GM23338 (cell line): ENCODE measurements at places on chromosomes 2 and 18. TPM values are rescaled to one million over a fixed set of nuclear protein-coding genes. Genes with fewer than 3 reads are reported as not detected.

GRCh38 chr2:43184339-43184895 lies 42.0 kb downstream of the ZFP36L2 start:
- no peak for DNase-seq

GRCh38 chr2:219104107-219105035 lies 43.6 kb upstream of the IHH start:
- DNase-seq: peak; percentile 89

DNA sequence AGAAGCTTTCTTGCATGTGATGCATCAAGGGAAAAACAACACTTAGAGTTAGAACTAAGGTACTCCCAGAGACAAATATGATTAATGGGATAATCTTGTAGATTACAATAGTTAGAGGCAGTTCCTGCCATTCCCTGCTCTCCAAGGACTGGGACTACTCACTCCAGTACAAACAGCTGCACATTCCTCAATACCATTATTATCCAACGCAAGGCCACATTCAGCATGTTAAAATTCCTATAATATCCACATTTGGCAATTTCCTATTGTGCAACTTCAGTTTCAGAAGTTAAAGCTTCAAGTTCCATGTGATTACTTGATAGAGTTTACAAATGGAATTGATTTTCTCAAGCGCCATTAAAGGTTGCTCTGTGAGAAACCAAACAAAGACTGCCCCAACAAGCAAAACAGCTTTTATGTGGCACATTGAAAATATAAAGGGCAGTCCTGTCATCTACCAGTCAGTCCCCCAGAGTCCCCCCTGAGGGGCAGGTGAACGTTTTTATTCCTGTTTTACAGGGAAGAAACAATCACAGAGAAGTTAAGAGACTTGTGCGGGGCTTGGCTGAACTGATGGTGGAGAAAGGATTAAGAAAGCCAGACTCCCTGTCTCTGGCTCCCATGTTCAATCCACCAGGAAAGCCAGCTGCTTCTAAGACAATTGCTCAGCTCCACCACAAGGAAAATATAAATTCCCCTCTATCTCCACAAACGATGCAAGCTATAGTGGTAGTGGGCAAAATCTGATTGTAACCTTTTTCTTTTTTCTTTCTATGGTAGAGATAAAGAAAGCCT lies 72.6 kb downstream of the TXNL1 start:
- no peak for DNase-seq

GRCh38 chr2:64133828-64134227 lies 10.4 kb downstream of the PELI1 start:
- DNase-seq: no peak

- no peak for DNase-seq
These were observed 22.5 kb upstream of the ACYP2 start for GRCh38 chr2:54092940-54093339.

DNA sequence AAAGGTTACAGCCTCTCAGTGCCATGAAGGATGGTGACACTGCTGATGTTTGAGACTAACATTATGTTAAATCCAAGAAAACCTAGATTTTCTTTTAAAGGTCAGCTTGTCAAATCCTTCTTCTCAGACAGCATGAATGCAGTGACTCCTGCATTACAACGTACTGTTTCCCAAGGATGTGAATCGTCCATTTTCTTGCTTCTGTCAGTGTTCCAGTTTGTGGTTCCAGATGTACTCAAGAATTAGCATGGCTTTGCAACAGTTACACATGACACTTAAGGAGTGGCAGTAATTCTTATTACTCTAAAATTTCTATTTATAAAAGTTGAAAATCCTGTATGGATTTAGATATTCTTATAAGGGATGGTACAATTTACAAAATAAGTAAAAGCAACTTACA lies 1.5 kb upstream of the TTC39C start:
- no peak for DNase-seq

DNA sequence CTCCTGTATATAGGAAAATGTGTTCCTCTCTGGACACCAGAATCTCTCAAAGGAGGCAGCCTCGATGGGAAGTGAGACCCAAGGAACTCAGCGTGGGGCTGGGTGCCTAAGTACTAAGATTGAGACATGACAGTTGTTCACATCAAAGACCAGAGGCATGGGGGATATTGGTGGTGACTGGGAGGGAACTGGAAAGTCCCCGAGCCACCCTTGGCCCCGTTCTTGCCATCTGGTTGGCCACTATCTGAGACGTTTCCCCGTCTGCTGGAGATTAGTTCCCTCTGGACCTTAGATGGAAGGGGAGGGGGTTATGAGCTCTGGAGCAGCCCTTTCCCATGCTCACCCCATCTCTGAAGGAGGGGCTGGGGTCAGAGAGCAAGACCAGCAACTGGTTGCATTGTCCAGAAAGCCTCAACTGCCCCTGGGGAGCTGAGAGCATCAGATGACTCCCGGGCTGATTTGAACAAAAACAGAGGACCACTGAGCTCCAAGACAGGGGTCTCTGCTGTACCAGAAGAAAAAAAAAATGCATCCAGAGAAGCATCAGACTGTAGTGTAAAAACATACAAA lies 11.8 kb downstream of the FBLN7 start:
- DNase-seq: no peak

- peak; percentile 28 for DNase-seq
These were observed 32.7 kb downstream of the ABI2 start for GRCh38 chr2:203360833-203361430.

DNA sequence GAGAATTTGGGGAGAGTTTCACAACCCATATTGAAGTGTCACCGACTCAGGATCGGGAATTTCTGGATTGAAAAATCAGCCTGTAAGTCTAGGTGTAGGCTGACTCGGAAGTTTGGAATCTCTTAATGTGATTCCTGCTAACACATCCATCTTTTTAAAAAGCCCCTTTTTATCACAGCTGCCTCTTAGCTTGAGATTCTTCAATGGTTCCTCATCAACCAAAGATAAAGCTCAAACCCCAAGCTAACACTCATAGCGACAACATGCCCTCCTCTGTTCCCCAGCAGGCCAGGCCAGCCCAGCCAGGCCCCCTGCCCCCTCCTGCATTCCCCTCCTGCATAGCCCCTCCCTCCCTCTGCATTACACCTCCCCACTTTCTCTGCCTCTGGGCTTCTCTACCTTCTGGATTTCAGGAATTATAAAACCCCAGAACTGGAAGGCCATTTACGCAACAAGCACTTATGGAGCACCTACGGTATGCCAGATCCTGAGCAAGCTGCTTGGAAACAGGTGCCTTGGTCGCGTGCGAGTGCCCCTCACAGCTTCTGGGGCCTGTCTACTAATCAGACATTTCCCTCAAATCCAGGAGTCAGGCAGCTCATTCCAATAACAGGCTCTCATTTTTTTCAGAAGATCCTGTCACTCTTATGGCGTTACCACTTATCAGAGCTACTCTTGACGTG lies 63.4 kb downstream of the EMX1 start:
- no peak for DNase-seq

DNA sequence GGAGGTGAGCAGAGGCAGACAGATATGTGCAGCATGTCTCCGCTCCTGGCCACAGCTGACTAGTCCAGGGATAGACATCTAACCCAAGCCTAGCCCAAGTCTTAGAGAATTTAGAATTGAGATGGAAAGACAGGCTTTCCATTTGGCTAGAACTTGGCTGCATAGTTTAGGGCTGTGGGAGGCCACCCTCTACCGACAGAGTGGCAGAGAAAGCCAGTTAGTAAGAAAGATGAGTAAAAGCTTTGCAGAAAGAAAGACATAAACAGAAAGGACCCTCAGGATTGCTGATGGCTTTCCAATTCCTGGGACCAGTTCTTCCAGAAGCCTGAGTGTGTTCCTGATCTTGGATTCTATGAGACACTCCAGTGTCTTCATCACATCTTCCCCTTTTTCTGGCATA lies 62.1 kb downstream of the DYM start:
- no peak for DNase-seq

GRCh38 chr18:57004366-57005121 lies 142.3 kb upstream of the BOD1L2 start:
- DNase-seq: no peak

GRCh38 chr2:221494556-221494955 lies 77.5 kb downstream of the EPHA4 start:
- DNase-seq: no peak

GRCh38 chr2:157995117-157995516 lies 106.6 kb upstream of the UPP2 start:
- DNase-seq: no peak

- DNase-seq: peak; percentile 54
These were observed 60.6 kb downstream of the SLC4A3 start for GRCh38 chr2:219687882-219688559.

DNA sequence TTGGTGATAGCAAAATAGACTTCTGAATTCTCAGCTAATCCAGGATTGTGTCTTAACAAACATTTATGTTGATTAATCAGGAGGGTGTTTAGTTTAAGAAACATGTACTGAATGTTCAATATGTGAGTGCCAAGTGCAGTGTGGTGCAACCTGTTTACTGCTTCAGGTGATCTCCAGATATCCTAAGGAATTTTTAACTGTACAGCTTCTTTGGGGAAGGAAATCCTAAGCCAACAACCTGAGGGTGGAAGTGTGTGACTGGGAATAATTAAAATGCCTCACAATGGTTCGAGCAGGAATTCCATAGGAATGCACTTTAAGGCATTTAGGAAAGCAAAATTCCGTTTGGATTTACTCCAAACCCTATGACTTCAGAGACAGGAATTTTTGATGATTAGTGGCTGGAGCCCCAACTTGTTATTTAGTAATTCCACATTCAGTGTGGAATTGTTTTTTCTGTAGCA lies 16.4 kb downstream of the CRIM1 start:
- peak; percentile 80 for DNase-seq

DNA sequence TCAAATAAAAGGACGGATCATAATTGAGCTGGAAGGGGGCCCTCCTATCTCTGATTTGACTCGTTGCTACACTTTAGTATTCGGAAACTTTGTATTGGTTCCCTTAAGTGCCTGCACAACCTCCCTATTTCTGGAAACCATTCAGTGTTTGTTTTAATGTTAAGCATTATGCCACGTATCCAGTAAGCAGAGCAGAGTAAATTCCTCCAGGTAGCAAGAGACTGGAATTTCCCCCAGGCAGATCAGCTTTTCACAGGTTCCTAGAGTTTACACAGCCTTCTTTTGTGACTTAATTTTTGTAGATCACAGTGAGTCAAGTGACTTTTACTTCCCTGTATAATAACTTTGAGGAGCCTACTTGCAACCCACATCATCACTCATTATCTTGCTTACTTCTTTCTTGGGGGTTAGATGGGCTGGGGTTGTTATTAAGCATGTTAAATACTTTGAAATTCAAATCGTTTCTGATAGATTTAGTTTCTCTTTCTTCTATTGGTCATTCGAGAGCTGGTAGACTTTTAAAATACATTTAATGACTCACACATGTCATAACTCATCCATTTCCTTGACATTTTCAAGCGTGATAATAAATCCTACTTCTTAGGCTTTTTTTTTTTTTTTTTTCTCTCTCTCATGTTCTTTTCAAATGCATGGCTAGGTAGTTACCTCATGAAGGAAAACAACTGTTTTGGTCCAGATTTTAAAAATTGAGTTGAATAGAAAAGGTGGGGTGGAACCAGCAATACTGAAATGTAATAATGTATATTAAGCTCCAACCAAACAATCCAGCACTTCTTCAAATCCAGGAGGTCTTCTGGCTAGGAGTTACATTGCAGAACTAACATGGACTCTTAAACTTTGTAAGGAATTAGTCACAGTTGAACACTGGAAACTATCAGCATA lies 219.3 kb downstream of the NEDD4L start:
- peak; percentile 29 for DNase-seq

- DNase-seq: no peak
These were observed 60.5 kb downstream of the SMCHD1 start for GRCh38 chr18:2715990-2716389.

DNA sequence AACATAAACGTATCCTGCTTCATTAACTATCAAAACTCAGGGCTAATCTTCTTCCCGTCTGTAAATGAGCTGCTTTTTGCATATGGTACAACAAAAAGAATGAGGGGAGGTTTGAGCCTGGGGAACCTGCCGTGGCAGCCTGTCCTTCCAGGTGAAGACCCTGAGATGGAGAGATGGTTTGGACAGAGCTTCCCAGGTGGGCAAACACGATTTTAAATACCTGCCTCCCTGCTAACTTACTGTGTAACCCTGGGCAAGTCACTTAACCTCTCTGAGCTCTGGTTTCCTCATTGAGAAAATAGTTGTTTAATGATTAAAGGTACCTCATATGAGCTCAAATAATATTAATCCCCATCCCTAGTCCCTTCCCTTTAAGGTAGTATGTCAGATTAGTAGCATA lies 9.0 kb downstream of the EMX1 start:
- no peak for DNase-seq

DNA sequence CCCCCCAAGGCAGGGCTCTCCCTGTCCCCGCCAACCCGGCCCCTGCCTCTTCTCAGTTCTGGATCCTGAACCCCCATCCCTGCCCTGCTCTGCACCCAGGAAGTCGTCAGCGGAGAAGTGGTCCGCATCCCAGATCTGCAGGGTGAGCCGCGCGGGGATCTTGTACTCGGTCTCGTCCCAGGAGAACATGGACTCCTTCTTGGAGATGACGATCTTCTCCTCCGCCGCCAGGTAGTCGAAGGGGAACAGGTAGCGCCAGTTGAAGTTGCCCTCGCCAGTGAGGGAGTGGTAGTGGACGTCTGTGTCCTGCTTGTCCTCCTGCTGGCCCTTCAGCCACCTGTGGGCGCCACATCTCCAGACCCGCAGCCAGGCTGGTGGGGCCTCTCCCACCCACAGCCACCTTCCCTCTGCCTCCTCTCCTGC lies 16.3 kb downstream of the OTOF start:
- DNase-seq: no peak

DNA sequence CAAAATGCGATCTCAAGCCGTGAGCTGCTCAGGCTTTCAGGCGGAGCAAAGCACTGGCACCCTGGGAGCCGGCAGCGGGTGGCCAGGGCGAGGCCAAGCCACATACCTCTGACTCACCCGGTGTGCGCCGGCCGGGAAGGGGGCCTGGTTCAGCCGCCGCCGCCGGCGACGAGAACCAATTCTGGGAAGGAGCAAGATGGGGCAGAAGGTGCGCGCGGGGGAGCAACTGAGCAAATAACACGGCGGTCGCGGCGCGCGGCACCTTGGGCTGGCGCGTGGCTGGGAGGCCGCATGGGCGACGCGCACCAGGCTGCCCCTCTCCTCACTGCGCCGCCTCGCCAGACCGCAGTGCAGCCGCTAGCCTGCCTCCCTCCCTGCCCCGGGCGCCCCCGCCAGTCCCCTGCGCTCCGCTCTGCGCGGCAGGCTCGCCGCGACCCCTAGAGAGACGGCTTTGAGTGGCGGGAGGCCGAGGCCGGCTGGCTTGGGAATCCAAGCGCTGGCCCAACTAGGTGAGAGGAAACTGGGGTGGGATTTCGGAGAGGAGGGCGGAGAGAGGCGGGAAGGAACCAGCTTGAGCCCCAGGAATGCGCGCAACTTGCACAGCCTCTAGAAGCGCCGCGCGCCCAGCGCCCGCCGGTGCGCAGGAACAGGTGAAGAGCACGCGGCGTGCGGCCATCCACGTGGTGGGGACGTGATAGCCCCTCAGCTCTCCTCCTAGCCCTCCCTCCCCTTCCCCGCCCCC lies 3.2 kb downstream of the NRP2 start:
- DNase-seq: peak; percentile 85

LDLRAD4 gene
- 0.17 and 0.73 TPM in 2 replicates for polyA plus RNA-seq

SANBR gene
- polyA plus RNA-seq: 5.0 and 8.4 TPM in 2 replicates

CCDC142 gene
- polyA plus RNA-seq: 5.1 and 5.8 TPM in 2 replicates

NEUROD1 gene
- 0.14 TPM in 1 of 2 replicates, not detected in the other for polyA plus RNA-seq

VSNL1 gene
- 87.4 and 112 TPM in 2 replicates for polyA plus RNA-seq

CD302 gene
- polyA plus RNA-seq: 1.4 and 1.6 TPM in 2 replicates

RAD51AP2 gene
- 0.16 and 0.23 TPM in 2 replicates for polyA plus RNA-seq

CXCR4 gene
- polyA plus RNA-seq: 2.1 and 2.5 TPM in 2 replicates

EVX2 gene
- not detected in 2 replicates for polyA plus RNA-seq

CLEC4F gene
- polyA plus RNA-seq: not detected in 2 replicates
